ENCODE measurements at places on chromosomes 11 and 22.

DNA sequence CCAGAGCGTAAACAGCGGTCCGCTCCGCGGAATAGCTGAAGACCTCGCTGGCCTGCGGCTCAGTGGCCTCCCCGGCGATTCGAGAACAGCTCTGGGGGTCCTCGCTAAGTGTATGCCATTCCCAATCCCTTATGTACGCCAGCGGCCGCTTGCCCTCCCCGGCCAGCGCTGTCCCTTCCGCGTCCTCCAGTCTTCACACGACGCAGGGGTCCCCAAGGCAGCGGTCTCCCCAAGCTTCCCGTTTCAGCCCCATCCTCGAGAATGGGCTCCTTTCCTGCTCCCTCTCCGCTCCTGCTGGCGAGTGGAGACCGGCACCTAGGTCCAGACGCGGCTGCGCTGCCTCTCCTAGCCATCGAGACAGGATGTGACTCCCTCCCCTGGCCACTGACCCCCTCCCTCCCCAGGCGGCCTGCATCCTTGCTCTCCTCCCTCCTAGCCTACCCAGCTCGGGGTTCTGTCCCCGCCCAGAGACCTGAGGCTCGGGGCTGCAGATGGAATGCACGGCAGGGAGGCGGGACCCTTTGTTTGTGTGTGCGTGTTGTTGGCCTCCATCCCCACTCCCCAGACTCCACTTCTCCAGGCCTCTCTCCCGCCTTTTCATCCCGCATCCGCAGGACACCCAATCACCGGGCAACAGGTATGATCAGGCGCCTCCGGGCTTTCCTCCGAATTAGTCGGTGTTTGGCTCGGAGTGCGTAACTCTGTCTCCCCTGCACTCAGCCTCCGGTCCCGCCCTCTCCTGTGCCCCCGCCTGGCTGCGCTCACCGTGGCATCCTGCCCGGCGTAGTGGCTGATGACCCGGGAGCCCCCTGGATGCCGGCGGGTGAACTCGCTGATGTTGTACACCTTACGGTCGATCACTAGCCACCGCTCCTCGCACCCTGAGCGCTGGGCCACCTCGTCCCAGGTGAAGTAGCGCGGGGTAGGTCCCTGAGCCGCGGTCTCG lies 740 bp downstream of the FADS1 start:
- DNase-seq, result peak; percentile 74

GRCh38 chr22:23509571-23510302 lies 70.4 kb downstream of the IGLL1 start:
- DNase-seq, result no peak

DNA sequence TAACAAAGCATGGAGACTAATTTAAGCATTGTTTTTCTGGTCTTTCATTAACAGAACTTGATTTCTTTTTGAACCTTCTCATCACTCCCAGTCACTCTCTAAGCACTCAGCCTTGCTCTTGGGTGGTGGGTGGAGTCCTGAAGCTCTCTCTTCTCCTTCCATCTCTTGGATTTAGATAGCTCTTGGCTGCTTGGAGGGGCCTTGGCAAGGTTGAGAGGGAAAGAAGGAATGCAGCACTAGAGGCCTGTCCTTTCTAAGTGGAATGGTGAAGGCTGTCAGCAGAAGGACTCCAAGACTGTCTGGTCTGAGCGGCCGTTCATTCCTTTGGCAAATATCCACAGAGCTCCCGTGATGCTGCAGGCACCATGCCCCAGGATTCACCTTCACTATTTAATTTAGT lies 168.6 kb upstream of the E2F8 start:
- no peak for DNase-seq

DNA sequence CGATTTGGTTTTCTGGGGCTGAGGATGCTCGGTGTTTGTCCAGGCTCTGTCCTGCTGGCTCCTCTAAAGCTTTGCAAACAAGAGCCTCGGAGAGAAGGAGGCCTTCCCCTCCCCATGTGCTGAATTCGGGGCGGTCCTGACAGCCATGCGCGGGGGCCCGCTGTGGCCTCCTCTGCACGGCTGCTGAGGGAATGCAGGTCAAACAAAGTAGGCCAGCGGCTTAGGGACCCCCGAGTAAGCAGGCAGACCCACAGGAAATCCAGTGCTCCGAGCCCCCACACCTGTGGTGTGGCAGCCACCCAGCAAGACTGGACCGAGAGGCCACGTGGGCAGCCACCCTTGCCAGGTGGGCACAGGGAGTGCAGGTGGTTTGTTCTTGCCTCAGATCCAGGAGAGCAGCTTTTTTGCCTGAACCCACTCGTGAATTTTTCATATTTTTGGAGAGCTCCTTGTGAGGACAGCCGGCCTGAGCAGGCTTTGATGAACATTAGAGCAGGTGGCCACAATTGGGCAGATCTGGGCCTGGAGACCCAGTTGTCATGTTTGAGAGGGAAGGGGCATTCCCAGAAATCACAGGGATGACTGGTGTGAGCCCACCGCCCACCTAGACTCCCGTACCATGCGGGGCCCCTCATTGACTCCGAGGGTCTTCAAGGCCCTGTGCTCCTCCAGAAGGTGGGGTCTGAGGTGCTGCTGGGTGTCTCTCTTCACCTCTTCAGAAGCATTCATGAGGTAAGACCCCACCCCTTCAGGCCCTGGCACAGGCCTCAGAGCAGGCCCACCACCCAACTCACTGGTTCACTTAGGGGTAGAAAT lies 43.0 kb upstream of the KCNQ1OT1 start:
- DNase-seq, result no peak

DNA sequence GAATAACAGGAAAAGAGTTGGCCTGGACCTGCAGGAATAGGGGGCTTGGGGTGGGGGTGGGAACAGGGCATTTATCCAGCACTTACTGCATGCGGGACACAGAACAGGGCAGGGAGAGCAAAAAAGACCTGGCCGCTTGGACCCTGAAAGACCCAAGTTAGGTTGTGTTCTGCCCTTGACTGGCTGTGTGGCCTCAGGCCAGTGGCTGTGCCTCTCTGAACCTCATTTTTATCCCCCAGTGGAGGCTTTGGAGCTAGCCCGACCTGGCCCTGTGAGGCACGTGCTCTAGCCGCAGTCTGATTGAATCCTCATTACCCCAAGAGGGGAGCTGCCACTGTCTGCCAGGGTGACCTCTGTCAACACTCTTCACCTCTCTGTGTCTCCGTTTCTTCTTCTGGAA lies 68.7 kb downstream of the MN1 start:
- no peak for DNase-seq

- DNase-seq, result no peak
These were observed 460.5 kb downstream of the BRD1 start for GRCh38 chr22:49367041-49367697.

GRCh38 chr22:29369460-29369859 lies 18.9 kb downstream of the AP1B1 start:
- no peak for DNase-seq

Measured in ACHN (cell line).